ENCODE measurements at places on chromosomes 3 and 15.

DNA sequence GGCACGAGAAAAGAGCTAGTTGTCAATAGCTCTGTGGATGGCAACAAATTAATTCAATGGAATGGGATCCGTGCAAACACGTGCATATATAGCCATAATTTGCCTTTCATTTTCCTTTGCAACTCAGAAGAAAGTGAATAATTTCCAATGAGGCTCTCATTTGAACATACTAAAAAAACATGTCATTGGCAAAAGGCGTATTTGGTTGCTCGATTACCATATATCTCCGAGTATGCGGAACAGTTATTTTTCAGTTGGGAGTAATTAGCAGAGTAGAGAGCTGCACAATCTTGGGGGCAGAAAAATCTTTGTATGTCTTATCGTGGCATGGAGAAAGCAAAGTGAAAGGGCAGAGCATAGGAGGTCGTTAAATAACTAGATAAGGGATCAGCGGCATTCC is 257.4 kb downstream of the SV2B start:
- no peak for DNase-seq

- DNase-seq, result no peak
Measured at GRCh38 chr3:65545429-65545828, 493.3 kb downstream of the MAGI1 start.

GRCh38 chr3:39327746-39328349 is 1.7 kb upstream of the CCR8 start:
- DNase-seq, result no peak

DNA sequence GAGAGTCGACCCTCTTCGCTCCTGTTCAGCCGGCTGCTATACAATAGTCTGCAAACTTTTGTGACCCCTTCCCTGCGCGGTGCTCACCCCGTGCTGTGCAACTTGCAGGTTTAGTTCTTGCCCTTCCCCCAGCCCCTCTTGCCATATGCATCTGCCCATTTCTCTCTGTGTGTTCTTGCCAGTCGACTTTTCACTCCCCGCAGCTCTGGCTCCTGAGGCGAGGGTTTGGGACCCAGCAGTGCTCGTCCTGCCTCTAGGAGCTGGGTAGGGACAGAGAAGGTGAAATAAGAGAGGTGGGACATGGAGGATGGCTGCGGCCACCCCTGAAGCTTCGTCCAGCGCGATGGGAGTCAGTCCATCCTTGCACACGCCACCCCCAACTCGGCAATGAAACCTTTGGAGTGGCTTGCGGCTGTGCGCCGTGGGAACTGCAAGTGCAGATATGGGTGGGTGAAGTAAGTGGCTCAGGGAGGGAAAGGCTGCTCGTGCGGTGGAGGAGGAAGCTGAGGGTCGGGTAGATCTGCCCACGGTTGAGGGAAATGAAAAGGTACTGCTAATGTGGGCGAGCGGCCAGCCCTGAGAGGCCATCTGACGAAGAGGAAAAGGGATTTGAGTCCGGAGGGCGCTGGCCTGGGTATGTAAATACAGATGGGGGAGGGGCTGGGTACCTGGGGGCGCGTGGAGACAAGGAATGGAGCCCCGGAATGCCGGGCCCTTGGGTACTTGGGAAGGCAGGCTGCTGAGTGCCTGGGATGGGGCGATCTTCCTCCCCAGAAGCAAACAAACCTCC is 1.0 kb downstream of the LRRC3B start:
- DNase-seq, result no peak

DNA sequence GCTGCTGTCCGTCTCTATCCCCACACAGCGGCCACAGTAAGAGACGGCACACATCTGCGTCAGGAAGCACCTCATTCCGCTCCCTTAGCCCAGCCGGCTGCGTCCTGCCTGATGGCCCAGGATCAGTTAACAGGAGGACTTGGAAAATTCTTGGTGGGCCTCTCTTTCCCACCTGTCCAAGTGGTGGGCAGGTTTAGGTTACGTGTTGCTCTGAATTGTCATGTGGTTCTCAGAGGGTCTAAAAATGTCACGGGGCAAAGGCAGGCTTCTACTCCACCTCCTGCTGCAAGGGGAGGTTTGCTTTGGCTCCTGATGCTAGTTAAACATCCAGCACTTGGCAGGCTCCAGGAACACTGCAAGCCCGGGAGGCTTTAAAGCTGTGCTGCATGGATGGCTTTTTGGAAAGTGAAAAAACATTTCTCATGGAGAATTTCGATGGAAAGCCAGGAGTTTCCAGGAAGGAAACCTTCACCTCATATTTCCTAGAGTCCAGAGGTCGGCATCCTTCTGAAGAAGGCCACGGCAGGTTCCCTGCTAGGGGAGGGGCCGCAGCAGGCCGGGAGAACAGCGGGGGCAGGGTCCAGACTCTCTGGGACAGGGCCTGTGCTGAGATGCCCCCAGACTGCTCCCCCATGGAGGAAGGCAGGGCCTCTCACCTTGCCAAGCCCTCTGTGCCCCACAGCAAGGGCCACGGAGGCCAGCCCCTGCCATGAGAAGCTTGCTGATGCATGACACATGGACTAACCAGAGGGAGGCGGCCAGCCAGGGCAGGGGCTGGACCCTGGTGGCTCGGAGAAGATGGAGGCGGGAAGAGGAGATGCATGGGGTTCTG is 10.8 kb downstream of the CTSH start:
- no peak for DNase-seq

DNA sequence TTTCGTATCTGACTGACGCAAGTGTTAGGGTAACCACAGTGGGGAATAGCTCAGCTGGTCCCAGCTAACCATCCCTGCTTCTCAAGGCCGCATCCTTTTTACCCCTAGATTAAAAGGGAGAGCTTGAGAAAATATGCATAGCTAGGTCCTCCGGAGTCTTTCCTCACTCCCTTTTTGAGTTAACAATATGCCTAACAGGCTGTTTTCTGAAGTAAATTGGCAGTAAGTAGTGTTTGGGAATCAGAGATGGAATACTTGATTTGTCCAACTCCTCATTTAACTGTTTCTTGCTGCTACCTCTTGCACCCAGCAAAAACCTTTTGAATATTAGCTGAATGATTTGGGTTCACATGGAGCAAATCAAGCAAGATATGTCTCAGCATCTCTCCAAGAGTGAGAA is 326.1 kb downstream of the LPP start:
- no peak for DNase-seq

DNA sequence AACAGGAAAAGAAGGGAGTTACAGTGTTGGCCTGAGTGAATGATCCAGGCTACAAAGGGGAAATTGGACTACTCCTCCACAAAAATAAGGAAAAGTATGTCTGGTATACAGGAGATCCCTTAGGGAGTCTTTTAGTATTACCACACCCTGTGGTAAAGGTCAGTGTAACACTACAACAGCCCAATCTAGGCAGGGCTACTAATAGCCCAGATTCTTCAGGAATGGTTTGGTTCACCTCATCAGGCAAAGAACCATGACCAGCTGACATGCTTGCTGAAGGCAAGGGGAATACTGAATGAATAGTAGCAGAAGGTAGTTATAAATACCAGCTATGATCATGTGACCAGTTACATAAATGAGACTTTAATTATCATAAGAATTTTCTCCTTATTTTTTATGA is 372.6 kb upstream of the ATP11B start:
- DNase-seq, result no peak

- no peak for DNase-seq
Measured at GRCh38 chr15:90482124-90483011, 47.4 kb upstream of the CRTC3 start.

GRCh38 chr3:72974956-72975355 is 21.7 kb upstream of the PPP4R2 start:
- no peak for DNase-seq

DNA sequence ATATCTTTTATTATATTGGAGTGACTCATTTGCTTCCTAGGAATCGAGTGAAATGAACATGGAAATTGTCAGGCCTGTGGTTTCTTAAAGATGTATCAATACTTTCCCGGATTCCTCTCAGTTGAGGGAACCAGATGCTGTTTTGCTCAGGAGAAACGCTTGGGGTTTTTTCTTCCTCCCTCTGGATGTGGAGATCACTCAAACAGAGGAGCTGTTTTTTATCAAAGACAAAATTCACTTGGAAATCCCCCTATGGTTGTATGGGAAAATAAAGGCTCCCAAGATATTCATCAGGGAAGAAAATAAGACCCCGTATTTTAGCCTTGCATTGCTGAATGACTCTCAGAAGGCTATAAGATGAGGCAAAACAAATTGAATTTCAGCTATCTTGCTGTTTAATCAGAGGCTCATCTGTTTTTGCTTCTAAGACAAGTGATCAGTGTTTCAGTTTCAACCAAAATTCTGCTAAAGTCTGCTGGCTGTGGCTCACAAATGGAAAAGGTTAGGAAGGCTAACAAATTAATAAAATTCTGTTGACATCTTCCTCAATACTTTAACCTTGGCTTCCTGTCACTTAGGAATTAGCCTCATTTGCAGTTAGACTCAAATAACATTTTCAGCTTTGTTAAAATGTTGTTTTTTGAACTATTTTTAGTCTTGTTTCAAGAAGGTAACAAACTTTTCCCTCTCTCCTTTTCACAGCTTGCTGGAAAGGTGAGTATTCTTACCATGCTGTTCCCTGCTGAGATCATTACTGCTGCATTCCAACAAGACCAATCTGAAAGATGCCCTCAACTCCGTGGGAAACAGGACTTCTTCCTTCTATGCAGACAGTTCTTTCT is 83.6 kb downstream of the COL6A5 start:
- no peak for DNase-seq

DNA sequence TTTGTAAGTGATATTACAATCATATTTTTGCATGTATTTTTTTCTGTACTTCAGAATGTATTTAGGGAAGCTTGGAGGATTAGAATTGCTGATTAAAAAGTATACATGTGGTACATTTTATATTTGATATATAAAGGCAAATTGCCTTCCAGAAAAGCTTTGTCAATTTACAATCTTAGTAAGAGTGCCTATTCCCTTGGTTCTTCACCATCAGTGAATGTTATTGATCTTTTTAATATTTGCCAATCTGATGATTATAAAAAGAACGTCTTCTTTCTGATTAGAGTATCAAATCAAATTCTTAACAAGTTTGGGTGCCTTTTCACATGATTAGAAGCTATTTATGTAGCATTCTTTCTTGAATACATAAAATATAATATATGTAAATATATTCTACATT is 9.1 kb downstream of the WDR49 start:
- no peak for DNase-seq

- DNase-seq, result no peak
Measured at GRCh38 chr3:58487140-58487886, 4.6 kb upstream of the KCTD6 start.

- no peak for DNase-seq
Measured at GRCh38 chr3:72388644-72389043, 459.6 kb downstream of the SHQ1 start.

DNA sequence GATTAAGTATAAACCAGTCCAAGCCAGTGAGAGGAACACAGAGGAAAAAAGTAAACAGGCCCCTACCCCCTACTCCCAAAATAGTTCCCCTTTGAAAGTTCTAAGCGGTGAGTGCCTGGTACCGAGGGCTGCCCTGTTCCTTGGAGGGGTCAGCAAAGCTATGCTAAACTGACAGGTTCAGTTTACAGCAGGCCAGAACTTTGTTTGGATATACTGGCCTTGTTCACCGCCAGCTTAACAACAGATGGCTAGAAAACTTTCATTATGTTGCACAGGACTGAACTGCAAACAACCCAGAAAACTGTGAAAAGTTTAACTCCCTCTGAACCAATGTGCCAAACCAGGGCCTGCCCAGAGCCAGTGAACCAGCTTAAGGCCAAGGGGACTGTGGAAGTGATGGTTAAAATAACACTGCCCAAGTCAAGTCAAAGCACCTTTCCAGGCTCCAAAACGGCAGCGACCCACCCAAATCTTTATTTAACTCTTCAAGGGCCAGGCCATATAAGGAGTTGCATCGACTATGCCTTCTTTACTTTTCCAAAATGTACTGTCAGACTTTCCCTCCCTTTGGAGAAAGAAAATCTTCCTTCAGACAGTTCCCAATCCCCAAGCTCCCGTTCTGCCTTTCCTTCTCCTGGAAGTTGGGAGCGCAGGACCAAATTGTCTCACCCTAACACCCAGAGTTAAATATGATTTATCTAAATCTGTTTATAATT is 448.0 kb downstream of the FOXP1 start:
- no peak for DNase-seq

- no peak for DNase-seq
Measured at GRCh38 chr15:40762919-40763800, 708 bp upstream of the GCHFR start.

GRCh38 chr3:175558261-175558660 is 699.1 kb downstream of the NAALADL2 start:
- DNase-seq, result no peak

DNA sequence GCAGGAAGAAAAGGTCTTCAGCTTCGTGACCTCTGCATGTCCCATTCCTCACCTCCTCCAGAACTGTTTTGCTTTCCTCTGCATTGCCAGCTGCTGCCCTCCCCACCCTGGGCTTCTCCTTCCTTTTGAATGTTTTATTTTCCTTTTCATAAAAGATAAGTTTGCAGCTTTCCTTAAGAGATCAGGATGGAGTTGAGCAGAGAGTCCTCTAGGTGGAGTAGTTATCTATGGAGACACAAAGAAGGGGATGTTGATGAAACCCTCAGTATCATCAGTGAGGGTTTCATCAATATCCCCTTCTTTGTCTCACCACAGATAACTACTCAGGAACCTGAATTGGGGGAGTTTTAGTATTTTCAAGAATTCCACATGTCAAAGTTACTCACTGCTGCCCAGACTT is 19.0 kb upstream of the SLC25A36 start:
- DNase-seq, result no peak

DNA sequence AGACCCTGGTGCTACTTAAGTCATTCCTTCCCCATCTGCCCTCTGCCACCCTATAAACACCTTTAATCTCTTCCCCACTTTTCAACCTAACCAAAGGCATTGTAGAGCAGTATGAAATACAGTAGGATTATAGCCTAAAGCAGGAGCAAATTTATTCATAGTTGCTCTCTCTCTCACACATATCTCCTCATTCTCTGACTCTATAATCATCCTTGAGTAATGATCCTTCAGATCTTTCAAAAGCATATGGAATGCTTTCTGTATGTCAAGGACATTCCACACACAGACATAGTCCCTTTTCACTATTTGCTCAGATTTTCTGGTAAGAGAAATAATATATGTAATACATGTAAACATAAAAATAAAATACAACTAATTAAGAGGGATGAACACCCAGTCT is 54.1 kb downstream of the TRPC1 start:
- DNase-seq, result no peak

GRCh38 chr3:122356402-122356801 is 26.6 kb downstream of the MIX23 start:
- DNase-seq, result no peak

- no peak for DNase-seq
Measured at GRCh38 chr15:48096813-48097212, 24.0 kb upstream of the SLC24A5 start.

- no peak for DNase-seq
Measured at GRCh38 chr3:128011140-128011539, 41.1 kb upstream of the SEC61A1 start.

GRCh38 chr3:184565421-184566211 is 4.0 kb downstream of the EPHB3 start:
- no peak for DNase-seq

DNA sequence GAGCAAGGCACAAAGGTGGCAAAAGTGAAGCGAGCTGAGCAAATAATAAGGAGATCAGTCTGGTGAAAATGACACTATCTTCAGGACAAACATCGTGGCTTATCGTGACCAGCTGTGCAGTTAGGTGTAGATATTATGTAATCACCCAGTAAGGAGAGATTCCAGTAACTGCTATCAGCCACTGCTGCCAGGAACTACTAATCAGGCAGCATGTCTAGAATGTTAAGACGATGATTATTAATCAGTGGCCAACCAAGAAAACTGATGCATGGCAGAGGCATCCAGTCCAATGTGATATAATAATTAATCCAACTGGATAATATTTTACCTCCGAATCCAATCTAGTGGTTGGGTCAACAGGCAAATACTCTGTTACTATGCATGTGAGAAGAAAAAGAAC is 252.7 kb upstream of the ZPLD1 start:
- DNase-seq, result no peak

- DNase-seq, result no peak
Measured at GRCh38 chr3:178513546-178514380, 22.5 kb upstream of the KCNMB2 start.
